MCF 10A (cell line): ENCODE measurements at places on chromosomes 13 and 19. TPM values are rescaled to one million over a fixed set of nuclear protein-coding genes. Genes with fewer than 3 reads are reported as not detected.

Gene KRTDAP
- not detected in 2 replicates for total RNA-seq

Gene ZNF358
- total RNA-seq = 16.9 and 17.7 TPM in 2 replicates

Gene NCAN
- not detected in 2 replicates for total RNA-seq

Gene ZNF560
- total RNA-seq = not detected in 2 replicates

Gene ZGLP1
- 3.8 and 4.9 TPM in 2 replicates for total RNA-seq

Gene LONP1
- 219 and 254 TPM in 2 replicates for total RNA-seq

Gene ALOX5AP
- total RNA-seq = 0.83 and 1.5 TPM in 2 replicates

Gene AMER2
- not detected in 2 replicates for total RNA-seq

Gene COX7A1
- not detected in 2 replicates for total RNA-seq

Gene ZNF296
- 2.0 and 2.7 TPM in 2 replicates for total RNA-seq

Gene PSG3
- total RNA-seq = not detected in 2 replicates

Gene LENG9
- 6.9 and 9.3 TPM in 2 replicates for total RNA-seq

Gene LILRB2
- total RNA-seq = not detected in 2 replicates

Gene NALCN
- total RNA-seq = 8.5 and 10.4 TPM in 2 replicates

Gene CNFN
- total RNA-seq = 0.89 and 1.6 TPM in 2 replicates

Gene LILRA1
- not detected in 2 replicates for total RNA-seq

Gene FPR1
- total RNA-seq = 6.2 and 8.6 TPM in 2 replicates

Gene ZNF534
- total RNA-seq = not detected in 2 replicates
